ENCODE measurements at places on chromosomes 2 and 18.

DNA sequence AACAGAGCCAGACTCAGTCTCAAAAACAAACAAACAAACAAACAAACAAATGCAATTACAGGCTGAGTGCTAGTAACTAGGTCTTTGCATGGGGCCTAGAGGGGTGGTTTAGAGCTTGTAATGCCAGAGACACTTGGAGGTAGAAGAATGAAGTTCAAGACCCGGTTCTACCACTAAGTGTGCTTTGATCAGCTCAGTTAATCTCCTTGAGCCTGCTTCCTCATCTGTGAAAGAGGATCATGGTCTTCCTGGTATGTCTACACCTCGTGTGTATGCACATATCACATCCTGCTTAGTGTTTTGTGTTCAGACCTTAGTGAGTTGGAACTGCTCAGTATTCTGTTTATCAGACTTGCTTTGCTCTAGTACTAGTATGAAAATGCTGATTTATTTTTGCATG lies 4.8 kb upstream of the ATP6V1C2 start:
- no peak for DNase-seq

- no peak for DNase-seq
Observed at GRCh38 chr2:54818226-54818625, 94.8 kb downstream of the EML6 start.

DNA sequence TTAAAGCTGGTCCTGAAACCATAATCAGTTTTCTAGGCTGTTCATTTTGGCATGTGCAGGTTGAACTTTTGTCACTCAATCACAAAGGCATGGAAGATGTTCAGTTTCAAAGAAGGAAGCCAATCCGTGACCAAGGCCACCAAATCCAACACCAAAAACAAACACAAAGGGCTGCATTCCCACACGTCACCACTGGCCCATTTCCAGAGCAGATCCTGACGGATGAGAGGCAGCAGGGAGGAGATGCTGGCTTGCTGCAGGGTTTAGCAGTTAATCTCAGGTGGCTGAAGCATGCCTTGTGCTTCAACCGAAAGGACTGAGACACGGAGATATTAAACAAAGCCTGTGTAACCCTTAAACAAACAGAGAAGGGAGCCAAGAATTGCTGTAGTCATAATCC lies 191.9 kb upstream of the CTAGE1 start:
- DNase-seq, result no peak

GRCh38 chr18:13809043-13809430 lies 14.9 kb upstream of the MC5R start:
- DNase-seq, result no peak

DNA sequence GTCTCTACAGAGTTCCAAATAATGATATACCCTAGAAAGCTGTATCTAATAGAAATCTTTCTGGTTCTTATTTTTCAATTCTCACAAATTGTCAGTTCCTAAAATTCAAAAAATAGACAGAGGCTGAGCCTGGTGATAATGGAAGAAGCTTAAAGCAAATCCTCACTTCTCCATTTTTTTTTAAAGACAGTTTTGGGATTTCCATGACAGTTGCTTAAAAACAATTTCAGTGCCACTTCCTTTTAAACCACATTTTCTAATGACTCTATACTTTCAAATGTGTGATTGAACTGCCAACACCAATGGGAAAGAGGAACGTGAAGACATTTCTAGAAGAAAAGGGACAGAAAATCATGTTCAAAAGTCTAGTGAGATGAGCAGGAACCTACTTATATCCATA lies 4.0 kb downstream of the GKN2 start:
- DNase-seq, result no peak
